PC-9 (cell line): ENCODE measurements at places on chromosomes 5 and 9. TPM values are rescaled to one million over a fixed set of nuclear protein-coding genes. Genes with fewer than 3 reads are reported as not detected.

GRCh38 chr9:116715751-116716150 lies 28.6 kb downstream of the TRIM32 start:
- no peak for DNase-seq

GRCh38 chr9:27353474-27354229 lies 56.7 kb upstream of the EQTN start:
- DNase-seq, result no peak

- DNase-seq, result no peak
These were observed 423.6 kb downstream of the IRX1 start for GRCh38 chr5:4019009-4019769.

GRCh38 chr9:32701321-32702022 lies 66.0 kb upstream of the TAF1L start:
- DNase-seq, result peak; percentile 1

- no peak for DNase-seq
These were observed 4.8 kb upstream of the GFI1B start for GRCh38 chr9:132973713-132974112.

DNA sequence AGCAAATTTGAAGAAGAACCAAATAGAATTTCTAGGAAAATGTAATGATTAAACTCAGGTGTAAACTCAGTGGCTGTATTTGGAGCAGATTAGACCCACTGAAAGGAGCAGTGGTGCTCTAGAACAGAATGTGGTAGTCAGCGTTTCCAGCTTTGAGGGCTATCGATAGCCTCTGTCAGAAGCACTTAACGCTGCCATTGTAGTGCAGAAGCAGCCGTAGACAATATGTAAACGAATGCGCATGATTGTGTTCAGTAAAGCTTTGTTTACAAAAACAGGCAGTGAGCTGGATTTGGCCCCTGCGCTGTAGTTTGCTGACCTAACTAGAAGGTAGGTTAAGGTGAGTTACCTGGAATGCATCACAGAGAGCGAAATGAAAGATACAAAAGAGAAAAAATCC lies 72.0 kb downstream of the FAM78A start:
- no peak for DNase-seq

GRCh38 chr5:179893076-179893957 lies 14.4 kb downstream of the TBC1D9B start:
- DNase-seq, result no peak

DNA sequence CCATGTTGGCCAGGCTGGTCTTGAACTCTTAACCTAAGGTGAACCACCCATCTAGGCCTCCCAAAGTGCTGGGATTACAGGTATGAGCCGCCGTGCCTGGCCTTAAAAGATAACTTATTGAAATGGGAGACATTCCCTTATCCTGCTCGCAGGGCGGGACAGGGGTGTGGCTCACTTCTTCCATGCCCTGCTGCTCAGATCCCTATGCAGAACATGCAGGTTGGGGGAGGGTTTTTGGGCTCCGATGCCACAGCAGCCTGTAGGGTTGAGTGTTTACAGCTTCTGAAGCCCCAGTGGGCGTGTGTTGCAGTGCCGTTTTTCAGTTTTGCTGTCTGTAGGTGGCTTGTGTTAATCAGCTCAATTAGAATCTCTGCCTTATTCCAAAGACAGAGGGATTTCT lies 108.0 kb upstream of the BRINP1 start:
- no peak for DNase-seq

DNA sequence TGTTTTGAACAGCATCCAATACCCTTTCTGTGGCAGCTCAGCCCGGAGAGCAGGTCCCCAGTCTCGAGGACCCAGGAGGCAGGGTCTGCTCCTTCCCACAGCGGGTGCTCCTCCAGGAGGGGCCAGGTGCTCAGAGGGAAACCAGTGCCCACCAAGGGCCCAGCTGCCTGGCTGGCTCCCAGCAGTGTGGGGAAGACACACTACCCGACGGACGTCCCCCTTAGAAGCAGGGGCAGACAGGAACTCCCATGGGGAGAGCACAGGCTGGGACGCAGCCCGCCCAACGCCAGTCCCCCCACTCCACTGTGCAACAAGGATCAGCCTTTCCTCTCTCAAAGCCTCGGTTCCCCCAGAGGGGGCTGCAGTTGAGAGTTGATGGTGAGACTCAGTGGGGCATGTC lies 57.6 kb downstream of the ADAMTS2 start:
- no peak for DNase-seq

- no peak for DNase-seq
These were observed 392.5 kb downstream of the KDM4C start for GRCh38 chr9:7150153-7150890.

DNA sequence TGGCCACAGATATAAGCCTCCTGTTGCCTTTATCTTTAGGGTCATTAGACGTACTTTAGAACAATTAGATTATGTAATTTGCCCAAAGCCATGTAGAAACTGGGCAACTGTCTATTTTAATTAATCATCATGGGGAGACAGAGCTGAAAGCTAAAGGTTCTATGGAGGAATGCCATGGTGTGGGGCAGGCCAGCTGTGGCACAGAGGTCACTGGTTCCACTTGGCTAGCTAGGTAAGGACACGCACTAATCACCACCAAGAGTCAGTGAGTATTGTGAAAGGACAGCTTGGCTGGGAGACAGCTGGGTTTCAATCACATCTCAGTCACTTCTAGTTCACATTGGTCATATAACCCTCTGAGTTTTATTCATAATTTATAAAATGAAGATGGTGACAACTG lies 81.7 kb downstream of the HMHB1 start:
- DNase-seq, result no peak

- no peak for DNase-seq
These were observed 126.7 kb upstream of the CDH6 start for GRCh38 chr5:31066655-31067328.

- DNase-seq, result no peak
These were observed 172.7 kb upstream of the MAST4 start for GRCh38 chr5:66423484-66423883.

- DNase-seq, result no peak
These were observed 762 bp downstream of the SNCAIP start for GRCh38 chr5:122312591-122313406.

- DNase-seq, result no peak
These were observed 41.7 kb upstream of the HSD17B4 start for GRCh38 chr5:119410448-119411159.

- DNase-seq, result no peak
These were observed 17.6 kb upstream of the SNX2 start for GRCh38 chr5:122757285-122757684.

GRCh38 chr5:59558501-59558900 lies 335.0 kb downstream of the PDE4D start:
- DNase-seq, result no peak

SPDL1 gene
- total RNA-seq, result 30.5 and 39.2 TPM in 2 replicates

NUTM2F gene
- 0.15 TPM in 1 of 2 replicates, not detected in the other for total RNA-seq

GKAP1 gene
- total RNA-seq, result 4.6 and 4.8 TPM in 2 replicates

RASEF gene
- total RNA-seq, result 10.8 and 12.8 TPM in 2 replicates

PCSK5 gene
- 8.2 and 9.8 TPM in 2 replicates for total RNA-seq

CAST gene
- total RNA-seq, result 234 and 289 TPM in 2 replicates

PCDHB8 gene
- not detected in 2 replicates for total RNA-seq

SLC6A7 gene
- total RNA-seq, result 0.25 TPM in 1 of 2 replicates, not detected in the other
